Activated naive CD4-positive, alpha-beta T cell treated with anti-CD3 and anti-CD28 coated beads, Interleukin-2, amount 50 U/mL, for 72 hours (primary cell): ENCODE measurements at places on chromosomes 6 and 20. TPM values are rescaled to one million over a fixed set of nuclear protein-coding genes. Genes with fewer than 3 reads are reported as not detected.

The TMEM217 gene
- total RNA-seq: 2.0 TPM

The COL12A1 gene
- total RNA-seq: 0.06 TPM

The BNIP5 gene
- not detected for total RNA-seq

GRCh38 chr20:5548107-5548506 lies 202.1 kb upstream of the SHLD1 start:
- no peak for DNase-seq

- DNase-seq: no peak
Measured at GRCh38 chr6:71043902-71044301, 87.0 kb upstream of the B3GAT2 start.

DNA sequence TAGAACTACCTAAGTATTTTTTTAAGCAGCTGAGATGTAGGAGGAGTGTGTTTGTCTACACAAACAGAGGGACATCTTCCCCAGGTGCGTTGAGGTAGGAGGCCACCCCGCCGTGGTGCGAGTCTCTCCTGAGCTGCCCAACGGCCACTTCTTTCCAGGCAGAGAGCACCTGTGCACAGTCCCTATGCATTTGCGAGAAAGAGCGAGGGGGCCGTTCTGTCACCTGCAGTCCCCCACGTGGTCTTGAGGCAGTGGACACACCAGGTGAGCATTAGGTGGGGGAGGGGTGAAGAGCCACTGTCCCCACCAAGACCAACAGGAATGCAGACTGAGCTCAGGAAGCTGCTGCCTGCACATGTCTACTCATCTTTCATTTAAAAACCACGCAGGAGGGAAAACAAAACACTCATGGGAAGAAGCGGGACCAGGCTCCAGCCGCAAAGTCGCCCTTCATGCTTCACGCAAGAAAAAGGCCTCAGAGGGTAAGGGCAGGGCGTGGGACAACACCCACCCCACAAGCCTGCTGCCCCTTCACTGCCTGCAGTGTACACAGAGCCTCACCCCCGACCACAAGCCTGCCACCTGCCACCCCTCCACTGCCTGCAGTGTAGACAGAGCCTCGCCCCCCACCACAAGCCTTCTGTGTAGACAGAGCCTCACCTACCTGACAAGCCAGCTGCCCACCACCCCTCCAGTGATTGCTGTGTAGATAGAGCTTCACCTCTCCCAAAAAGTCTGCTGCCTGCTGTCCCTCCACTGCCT lies 142.0 kb downstream of the DLL1 start:
- DNase-seq: no peak
